ENCODE measurements at places on chromosomes 12 and 14.

- DNase-seq: no peak
Observed at GRCh38 chr14:75274899-75275569, 3.6 kb upstream of the FOS start.

- no peak for DNase-seq
Observed at GRCh38 chr14:54207476-54208462, 189.0 kb upstream of the CDKN3 start.

- DNase-seq: no peak
Observed at GRCh38 chr12:69719336-69720316, 19.0 kb upstream of the RAB3IP start.

GRCh38 chr12:122749569-122750332 is 2.9 kb upstream of the DENR start:
- no peak for DNase-seq

- DNase-seq: no peak
Observed at GRCh38 chr14:71621276-71621675, 311.0 kb upstream of the RGS6 start.

DNA sequence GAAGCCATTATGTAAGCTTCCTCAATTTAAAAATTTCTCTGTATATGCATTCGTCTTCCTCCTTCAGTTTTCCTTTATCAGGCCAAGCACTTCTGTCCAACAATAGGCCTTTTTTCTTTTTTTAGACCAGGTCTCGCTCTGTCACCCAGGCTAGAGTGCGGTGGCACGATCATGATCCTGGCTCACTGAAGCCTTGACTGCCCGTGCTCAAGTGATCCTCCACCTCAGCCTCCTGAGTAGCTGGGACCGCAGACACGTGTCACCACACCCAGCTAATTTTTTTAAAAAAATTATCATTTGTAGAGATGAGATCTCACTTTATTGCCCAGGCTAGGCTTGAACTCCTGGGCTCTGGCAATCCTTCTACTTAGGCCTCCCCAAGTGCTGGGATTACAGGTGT is 25.8 kb downstream of the TAOK3 start:
- DNase-seq: no peak

DNA sequence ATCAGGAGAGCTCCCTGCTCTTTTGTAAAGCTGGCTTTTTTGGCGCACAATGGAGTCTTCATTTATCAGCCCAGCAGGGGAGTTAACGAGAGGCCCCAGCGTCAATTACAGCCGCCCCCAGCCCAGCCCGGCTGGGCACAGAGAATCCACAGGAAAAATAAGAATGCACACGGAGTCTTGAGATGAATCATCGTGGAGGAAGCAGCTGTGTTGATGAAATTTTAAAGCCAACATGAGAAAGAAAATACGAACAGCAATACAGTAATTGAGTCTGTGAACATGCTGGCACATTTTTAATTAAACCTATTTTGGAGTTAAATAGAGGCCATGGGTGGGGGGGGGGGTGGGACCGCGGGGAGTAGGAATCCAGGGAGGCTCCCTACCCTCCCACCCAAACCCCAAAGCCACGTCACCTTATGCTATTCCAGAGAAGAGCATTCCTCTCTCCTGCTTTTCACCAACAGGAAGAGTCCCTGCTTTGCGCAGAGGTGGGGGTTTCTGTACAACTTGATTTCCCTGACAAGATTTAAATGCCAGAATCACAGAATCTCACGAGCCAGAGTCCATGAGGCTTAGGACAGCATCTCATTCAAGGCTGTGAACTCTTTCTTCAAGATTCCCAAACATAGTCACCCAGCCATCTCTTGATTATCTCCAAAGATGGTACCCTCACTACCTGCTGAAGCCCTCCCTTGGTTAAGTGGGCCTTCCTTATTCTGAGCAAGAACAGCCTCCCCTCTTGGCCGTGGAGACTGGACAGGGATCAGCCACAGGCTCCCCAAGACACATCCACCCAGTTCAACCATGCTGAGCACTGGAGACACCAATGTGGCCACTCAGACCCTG is 50.3 kb downstream of the CCNK start:
- no peak for DNase-seq

DNA sequence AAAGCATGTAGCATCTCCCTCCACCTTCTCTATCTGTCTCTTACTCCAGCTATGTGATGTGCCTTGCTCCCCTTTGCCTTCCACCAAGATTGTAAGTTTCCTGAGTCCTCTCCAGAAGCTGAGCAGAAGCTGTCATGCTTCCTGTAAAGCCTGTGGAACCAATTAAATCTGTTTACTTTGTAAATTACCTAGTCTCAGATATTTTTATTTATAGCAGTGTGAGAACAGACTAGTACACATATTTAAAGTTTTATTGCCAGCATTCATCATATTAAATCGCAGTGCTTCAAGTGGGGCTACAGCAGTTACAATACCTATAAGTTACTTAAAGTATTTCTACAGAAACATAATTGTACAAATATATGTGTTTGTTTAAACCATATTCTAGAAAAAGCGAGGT is 973.1 kb downstream of the SLC16A7 start:
- DNase-seq: no peak

DNA sequence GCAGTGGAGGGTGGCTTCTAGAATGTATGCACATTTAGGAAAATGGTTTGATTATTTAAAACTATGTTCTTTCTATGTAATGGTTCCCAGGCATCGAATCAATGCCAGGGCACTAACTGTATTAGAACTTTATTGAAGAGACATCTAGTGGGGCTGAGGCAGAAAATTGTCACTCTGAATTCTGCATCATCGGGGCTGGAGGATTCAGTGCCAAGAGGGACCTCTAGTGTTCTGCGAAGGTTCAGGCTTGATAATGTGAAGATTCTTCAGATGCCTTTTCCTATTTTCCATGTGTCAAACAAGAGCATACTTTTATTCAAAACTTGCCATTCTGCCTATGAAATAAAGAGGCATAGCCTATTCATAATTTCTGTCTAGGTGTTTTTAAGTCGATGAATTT is 146.3 kb downstream of the CAND1 start:
- DNase-seq: no peak

GRCh38 chr12:77072833-77073495 is 7.6 kb upstream of the E2F7 start:
- no peak for DNase-seq

GRCh38 chr14:70934502-70935134 is 27.4 kb downstream of the PCNX1 start:
- DNase-seq: no peak

GRCh38 chr12:42130672-42131402 is 13.8 kb downstream of the GXYLT1 start:
- no peak for DNase-seq

- DNase-seq: no peak
Observed at GRCh38 chr12:122834104-122834920, 945 bp upstream of the HIP1R start.

DNA sequence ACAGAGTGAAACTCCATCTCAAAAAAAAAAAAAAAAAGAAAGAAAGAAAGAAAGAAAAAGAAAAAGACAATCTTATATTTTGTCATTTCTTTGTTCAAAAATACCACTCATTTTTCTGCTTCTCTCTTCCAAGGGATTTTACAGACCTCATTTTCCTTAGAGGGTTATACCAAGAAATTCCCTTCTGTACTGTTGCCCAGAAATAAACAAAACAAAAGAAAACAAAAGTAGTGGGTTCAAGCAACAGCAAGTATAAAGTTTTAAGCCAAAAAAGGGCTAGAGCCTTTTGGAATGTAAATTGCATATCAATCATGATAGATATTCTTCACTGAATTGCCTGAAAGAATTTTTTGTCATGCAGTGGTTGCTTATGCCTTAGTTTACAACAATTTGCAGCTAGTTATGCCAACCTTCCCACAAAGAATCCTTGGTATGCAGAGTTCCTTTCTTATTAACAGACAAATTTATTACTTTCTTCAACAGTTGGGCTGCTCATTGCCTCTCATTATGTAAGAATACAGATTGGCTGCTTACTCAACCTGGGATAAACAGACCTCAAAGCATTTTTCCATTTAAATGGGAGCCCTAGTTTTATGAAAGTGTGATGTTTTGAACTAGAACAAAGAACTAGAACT is 129.1 kb upstream of the PPFIA2 start:
- DNase-seq: no peak

- DNase-seq: no peak
Observed at GRCh38 chr14:62462988-62463387, 582.3 kb downstream of the KCNH5 start.

- no peak for DNase-seq
Observed at GRCh38 chr12:119255314-119255713, 76.6 kb downstream of the HSPB8 start.

DNA sequence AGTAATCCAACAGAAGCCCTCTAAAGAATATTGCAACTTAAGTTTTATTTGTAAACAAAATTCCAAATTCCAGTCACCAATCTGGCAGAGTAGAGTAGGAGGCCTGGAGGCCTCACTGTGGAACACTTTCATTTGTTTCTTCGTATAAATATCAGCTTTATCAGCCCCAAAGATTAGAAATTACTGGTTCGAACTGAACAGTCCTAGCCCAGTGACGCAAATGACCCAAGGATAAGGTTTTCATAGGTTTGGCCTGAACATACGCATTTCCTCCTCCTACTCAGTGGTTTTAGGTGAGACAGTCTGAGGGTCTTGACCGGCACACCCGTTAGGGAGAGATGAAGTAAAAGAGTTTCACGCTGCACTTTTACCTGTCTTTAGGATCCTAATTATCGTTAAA is 1.7 kb downstream of the CDC42BPB start:
- DNase-seq: no peak

- no peak for DNase-seq
Observed at GRCh38 chr14:68638141-68638999, 154.5 kb downstream of the ZFP36L1 start.

- no peak for DNase-seq
Observed at GRCh38 chr14:74400919-74401503, 25.0 kb downstream of the SYNDIG1L start.

DNA sequence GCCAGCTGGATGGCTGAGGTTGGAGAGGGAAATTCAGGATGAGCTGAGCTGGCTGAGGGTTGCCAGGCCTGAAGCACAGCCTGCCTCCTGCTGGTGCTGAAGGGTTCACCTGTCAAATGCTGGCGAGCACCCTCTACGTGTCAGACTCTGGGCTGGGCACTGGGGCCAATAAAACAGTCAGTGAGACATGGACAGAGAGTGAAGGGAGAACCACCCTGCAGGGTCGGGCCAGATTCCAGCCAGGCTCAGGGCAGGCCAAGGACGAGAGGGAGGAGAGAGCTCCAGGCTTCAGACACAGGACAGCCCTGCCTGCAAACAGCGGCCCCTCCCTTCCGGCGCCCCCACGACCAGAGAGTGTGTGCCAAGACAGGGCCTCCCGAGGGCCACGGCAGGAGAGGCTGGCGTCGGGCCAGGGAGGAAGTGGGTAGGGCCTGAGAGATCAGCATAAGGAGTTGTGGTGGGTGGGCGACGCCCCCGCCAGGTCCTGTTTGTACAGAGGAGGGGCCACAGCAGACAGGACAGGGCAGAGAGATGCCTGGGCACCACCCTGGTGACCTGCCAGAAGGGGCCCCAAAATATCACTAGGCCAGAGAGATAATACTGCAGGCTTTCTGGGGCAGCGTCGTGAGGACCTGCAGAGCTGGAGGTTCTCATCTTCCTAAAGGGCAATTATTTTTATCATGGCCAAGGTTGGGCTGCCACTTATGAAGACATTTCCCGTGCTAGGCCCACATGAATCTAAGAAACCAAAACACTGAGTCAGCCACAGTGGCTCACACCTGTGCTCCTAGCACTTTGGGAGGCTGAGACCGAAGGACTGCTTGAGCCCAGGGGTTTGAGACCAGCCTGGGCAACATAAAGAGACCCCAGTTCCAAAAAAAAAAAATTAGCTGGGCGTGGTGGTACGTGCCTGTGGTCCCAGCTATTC is 73.1 kb upstream of the GPR68 start:
- DNase-seq: peak; percentile 44

- no peak for DNase-seq
Observed at GRCh38 chr14:105420101-105420973, 710 bp downstream of the MTA1 start.

DNA sequence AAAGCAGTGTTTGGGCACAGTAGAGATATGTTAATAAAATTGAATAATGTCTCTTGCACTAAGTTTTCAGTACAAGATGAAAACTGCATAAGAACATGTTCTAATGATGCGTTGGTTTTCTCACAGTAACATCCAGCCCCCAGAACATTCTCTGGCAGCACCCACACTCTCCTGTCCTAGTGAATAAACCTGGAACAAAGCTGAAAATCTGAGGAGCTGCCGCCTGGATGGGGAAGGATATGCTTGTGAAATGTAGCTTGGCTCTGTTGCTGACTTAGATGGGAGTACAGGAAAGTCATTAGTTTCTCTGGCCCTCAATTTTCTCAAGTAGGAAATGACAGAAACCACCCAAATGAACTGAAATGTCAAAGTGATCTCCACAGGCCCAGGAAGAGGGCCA is 323.8 kb downstream of the APAF1 start:
- DNase-seq: no peak

DNA sequence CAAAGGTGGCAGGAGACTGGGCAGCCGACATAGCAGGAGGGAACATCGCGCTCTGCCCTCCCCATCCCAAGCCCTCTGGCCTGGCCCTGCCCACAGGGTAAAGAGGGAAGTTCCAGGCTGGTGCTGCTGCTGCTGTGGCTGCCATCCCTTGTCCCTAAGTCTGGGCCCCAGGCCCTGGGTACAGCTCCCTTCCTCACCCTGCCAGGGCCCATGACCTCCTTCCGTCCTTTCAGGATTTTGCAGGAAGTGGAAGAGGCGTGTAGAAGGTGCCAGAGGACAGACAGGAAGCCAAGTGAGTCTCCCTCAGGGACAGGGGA is 14.7 kb upstream of the NCOR2 start:
- DNase-seq: no peak

DNA sequence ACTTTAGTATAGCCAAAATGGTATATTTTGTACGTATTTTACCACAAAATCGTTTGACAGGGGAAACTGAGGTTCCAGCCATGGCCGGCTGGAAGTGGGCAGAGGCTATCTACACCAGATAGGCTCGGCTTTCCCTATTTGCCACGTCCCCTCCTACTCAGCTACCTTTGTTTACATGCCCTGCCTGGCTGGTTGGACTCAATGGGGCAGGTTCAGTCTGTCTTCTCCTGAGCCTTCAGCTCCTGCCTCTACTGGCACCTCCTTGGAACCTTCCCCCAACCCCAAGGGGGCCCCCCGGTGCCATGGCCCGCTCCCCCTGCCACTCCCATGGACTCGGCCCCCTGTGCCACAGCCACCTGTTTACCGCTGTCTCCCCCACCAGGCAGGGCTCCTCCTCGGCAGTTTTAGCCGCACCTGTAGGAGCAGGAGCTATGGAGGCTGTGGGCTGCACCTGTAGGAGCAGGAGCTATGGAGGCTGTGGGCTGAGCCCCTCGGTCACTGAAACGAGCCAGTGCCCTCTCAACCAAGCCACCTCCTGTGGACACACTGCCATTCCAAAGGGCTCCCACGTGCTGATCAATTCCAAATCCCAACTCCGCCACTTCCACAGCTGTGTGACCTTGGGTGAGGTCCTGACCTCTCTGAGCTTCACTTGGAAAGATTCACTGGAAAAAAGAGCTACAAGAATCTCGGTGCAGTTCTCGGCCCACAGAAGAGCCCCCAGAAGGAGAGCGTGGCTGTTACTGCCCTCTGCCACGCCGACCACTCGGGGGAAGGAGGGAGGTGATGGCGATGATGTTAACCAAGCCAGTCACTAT is 62.2 kb downstream of the NCOR2 start:
- no peak for DNase-seq
